ENCODE measurements at places on chromosomes 5 and 9.

DNA sequence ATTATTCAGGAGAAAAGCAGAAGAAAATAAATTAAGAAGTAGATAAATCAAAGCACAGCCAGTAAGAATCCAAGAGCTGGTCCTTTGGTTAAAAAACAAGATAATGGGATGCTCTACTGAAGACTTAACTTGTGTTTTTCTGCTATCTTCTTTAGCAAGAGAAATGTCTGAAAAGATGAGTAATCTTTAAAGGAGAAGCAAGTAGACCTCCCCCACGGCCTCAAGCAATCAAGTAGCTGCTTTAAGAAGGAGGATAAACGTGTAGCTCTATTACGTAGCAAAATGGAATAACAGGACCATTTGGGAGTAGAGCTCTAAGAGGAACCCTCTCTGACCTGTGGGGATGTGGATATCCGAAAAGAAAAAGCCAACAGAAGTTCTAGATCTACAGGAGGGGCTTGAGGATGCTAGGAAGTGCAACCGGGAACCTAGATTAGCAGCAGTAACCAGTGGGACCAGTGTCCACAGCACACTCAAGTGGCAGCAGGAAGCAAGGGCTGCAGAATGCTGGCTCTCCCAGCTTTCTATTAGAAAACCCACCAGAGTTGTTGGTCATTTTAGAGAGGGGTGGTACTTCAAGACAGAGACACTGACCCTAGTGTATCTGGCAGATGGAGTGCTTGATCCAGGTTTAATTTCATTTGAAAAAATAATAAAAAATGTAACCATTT is 185.4 kb downstream of the GABBR2 start:
- no peak for DNase-seq

GRCh38 chr5:21806943-21807342 is 1046.2 kb downstream of the CDH12 start:
- no peak for DNase-seq

- DNase-seq, result no peak
Measured at GRCh38 chr5:172881691-172882370, 47.8 kb downstream of the ERGIC1 start.

- no peak for DNase-seq
Measured at GRCh38 chr5:145247745-145248040, 587.4 kb downstream of the PRELID2 start.

- DNase-seq, result no peak
Measured at GRCh38 chr9:107137495-107138202, 145.4 kb upstream of the RAD23B start.

DNA sequence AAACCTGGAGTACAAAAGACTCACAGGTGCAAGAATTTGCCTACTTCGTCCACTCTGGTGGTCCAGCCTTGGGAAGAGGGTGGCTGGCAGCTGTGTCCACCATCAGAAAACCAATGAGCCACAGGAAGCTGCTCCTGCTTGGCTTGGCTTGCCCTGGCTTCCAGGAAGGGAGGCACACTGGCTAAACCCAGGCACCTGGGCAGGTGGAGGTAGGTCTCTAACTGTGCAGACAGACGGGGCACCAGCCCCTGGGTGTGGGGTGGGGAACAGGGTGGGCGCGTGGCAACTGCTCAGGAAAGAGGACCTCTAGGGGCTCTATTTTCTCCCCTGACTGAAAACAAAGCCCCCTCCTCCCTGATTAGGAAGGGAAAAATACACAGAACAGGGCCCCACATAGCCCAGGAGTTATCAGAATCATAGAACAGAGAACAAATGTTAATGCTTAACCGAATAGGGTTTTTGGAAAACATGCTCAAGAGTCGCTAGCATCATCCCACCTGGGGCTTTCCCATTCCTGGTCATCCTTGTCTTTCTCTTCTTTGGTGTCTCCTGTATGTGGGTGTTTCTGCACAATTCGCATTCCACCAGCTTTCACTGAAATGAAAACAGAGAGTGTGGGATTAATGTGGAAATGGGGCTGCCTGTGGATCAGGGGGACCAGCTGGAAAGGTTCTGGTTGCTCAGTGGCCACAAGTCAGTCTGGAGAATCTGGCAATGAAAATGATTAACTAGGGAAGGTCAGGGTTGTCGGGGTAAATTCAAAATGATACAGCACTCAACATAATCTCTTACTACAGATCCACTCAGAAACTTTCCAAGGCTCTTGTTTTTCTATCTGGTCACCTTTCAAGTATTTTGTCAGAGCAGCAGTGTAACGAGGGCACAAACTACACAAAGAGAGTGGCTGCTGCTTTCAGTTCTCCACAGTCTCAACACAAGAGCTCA is 13.1 kb downstream of the DAP start:
- DNase-seq, result no peak

DNA sequence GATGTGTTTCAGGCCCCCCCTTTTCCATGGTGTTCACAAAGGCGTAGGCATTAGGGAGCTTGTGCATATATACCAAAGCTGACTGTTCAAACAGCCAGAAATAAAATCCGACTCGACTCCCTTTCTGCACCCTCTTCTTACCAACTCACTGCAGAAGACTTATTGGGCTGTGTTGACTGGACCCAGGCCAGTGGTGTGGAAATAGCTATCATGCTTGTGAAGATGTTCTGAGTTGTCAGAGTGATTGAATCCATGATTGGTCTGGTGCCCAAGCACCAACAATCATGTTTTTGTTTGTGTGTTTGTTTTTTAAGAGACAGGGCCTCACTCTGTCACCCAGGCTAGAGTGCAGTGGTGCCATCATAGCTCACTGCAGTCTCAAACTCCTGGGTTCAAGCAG is 21.6 kb downstream of the TJP2 start:
- DNase-seq, result no peak

GRCh38 chr5:147734894-147735293 is 47.6 kb downstream of the JAKMIP2 start:
- DNase-seq, result no peak

DNA sequence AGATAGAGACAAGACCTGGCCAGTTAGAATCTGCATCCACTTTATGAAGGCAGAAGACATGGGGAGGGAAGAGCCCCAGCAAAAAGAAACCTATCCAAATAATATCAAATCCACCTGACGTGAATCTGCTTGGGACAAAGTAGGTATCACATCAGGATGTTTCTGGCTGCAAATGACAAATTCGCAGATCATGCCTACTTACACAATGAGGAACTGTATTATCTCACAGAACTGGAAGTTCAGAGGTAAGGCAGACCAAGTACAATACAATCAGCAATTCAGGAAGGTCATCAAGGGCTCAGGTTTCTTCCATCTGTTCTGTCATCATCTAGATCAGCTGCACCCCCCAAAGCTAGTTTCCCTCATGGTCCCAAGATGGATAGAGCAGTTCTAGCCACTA is 13.2 kb upstream of the NR4A3 start:
- no peak for DNase-seq

DNA sequence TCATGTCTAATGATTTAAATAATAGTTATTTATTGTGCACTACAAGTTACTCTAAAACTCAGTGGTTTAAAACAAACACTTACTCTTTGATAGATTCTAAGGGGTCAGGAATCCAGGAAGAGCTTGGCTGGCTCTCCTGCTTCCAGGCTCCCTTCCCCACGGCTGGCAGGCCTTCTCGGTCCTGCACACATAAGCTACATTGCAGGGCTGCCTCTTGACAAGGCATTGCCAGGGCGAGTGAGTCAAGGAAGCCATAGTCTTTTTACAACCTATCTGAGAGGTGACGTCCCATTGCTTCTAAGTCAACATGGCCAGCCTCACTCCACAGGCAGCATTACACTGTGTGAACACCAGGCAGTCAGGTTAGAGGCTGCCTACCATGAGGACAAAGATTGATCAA is 119.8 kb downstream of the AUH start:
- DNase-seq, result no peak

- no peak for DNase-seq
Measured at GRCh38 chr9:18890372-18890771, 142.6 kb downstream of the SAXO1 start.

DNA sequence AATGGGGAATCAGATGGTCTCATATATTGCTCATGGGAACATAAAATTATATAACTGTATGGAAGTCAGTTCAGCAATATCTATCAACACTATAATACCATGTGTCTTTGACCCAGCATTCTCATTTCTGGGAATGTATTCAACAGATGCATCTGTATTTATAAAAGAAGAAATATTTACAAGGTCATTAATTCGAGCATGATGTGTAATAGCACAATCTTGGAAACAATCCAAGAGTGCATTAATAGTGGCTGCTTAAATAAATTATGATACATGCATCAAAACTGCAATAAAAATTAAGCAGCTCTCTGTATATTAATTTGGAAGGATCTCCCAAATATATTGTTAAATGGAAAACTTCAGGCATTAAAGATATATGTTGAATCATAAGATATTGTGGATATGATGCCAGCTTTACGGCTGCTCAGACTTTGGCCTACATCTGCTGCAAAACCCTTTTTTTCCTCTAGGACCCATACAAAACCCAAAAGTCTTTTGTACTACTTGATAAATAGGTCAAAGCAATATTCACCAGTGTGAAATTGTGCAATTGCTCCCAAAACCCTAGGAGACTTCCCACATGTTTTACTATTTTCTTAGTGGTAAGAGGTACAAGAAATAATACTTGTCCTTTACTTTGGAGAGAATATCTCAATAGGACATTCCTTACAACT is 45.3 kb upstream of the ISOC1 start:
- no peak for DNase-seq

DNA sequence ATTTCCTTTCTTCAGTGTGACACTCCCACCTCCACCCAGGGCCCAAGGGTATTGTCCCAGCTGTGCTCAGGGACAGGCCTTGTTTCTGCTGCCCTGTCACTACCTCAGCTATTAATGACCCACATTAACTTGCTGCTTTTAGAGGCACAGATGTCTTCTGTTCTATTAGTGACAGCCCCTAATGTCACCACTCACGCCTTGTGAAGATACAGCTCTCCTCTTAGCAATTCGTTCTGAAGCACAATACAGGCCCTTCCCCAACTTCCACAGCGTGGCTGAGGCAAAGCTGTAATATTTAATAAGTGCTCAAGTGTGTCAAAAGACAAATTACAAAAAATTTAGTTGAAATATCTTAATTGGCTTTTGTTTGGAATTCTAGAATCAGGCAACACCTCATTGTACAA is 44.7 kb upstream of the HMGCS1 start:
- DNase-seq, result no peak

GRCh38 chr5:129716651-129717050 is 31.2 kb upstream of the MINAR2 start:
- no peak for DNase-seq

GRCh38 chr5:60403343-60404006 is 296.5 kb downstream of the DEPDC1B start:
- DNase-seq, result no peak

GRCh38 chr5:167699432-167699831 is 592.0 kb upstream of the WWC1 start:
- no peak for DNase-seq

DNA sequence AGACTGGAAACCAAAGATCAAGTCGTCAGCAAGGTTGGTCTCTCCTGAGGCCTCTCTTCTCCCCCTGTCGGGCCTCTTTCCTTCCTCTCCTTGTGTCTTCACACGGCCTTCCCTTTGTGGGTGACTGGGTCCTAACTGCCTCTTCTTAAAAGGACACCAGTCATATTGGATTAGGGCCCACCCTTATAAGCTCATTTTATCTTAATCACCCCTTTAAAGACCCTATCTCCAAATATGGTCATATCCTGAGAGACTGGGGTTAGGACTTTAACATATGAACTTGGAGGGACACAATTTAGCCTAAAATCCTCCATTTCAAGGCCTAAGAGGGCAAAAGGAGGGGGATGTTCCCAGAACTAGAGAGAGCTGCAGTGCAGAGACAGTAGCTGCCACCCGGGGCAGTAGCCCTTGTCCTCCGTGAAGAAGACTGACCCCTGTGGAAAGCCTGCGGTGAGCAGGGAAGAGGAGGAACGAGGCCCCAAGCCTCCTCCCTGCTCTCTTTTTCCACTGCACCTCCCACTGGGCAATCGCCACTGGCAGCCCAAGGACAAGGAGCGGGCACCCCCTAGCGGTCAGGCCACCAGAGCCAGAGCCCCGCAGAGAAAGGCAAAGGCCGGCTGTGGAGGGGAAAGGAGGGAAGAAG is 34.9 kb downstream of the CFAP90 start:
- DNase-seq, result no peak

GRCh38 chr5:32916648-32917047 is 205.5 kb downstream of the NPR3 start:
- DNase-seq, result no peak

GRCh38 chr5:142866563-142867275 is 96.5 kb downstream of the ARHGAP26 start:
- DNase-seq, result no peak

DNA sequence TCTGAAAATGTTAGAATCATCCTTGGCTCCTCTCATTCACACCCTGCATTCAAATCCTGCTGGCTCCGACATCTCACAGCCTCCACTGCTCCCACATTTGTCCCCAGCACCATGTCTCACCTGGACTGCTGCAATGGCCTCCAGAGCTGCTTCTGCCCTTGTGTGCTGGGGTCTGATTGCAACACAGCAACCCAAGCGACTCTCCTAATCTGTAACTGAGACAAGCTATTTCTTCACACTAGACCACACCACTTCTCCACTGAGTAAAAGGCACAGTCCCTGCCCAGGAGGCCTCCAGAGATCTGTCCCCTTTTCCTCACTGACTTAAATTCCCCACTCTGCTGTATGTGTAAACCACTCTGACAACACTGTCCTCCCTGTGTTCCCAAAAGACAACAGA is 151.1 kb upstream of the TAS2R1 start:
- no peak for DNase-seq

GRCh38 chr5:115541611-115542010 is 3.0 kb downstream of the FEM1C start:
- DNase-seq, result no peak

DNA sequence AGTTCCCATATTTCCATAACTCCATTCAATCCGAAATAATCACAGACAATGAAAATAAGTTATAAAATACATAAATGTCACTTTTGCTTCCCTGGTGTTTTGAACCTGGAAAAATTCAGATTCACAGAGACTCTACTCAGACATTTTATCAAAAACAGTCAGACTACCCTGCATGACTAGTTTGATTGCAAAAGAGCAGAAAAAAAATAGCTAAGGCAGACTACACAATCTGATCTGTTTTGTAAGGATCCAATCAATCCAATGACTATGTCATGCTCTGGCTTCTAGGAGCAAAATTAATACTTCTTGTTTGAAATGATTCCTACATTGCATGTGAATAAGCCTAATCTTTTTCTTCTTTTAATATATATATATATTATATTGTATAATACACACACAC is 1262.6 kb downstream of the EFNA5 start:
- DNase-seq, result no peak

GRCh38 chr5:127549551-127549950 is 32.1 kb downstream of the PRRC1 start:
- no peak for DNase-seq

- no peak for DNase-seq
Measured at GRCh38 chr9:85897848-85898247, 43.1 kb upstream of the NAA35 start.

DNA sequence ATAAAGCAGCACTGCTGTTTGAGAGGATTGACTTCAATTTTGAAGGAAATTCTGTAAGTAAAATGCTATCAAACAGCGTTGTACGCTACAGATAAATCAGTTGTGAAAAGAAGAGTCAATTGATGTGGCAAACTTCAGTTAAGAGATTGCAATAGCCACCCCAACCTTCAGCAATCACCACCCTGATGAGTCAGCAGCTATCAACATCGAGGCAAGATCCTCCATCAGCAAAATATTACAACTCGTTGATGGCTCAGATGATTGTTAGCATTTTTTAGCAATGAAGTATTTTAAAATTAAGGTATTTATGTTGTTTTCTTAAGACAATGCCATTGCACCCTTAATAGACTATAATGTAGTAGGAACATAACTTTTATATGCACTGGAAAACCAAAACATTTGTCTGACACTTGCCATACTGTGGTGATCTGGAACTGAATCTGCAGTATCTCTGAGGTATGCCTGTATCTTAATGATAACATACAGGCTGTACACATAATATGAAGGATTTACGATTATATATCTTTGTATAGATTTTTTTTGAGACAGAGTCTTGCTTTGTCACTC is 47.5 kb downstream of the VPS13A start:
- DNase-seq, result no peak
